ENCODE measurements at places on chromosomes 2 and 18. TPM values are rescaled to one million over a fixed set of nuclear protein-coding genes. Genes with fewer than 3 reads are reported as not detected.

GRCh38 chr2:215542690-215543089 lies 106.8 kb upstream of the FN1 start:
- no peak overlapping the region for H3K4me3 ChIP-seq
- no peak overlapping the region for H3K27ac ChIP-seq
- no peaks in the 10 kb centered on the region for H3K4me1 ChIP-seq
- DNase-seq, result no peak
- no peaks in the 10 kb centered on the region for H3K27me3 ChIP-seq
- H3K36me3 ChIP-seq, result no peaks in the 10 kb centered on the region

DNA sequence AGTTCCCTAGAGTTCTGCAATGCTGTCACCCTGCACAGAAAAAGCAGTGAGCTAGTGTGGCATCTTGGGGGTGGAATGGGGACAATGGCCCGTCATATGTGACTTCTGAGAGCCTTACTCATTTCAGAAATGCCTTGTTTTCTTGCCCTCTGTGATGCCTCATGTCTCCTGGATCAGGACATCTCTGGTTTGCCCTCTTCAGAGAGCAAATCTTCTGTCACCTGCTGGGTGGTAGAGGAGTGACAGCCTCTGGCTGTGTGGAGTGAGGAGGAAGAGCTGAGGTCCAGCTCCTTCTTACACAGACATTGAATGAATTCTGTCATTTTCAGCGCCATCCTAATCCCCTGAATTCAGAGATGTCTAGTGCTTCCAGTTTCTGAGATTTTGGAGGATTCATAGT lies 55.6 kb upstream of the PHLPP1 start:
- no peaks in the 10 kb centered on the region for H3K36me3 ChIP-seq
- H3K4me1 ChIP-seq, result no peaks in the 10 kb centered on the region
- H3K4me3 ChIP-seq, result no peak overlapping the region
- no peak overlapping the region for H3K27ac ChIP-seq

GREB1L gene
- 1.8 TPM for polyA plus RNA-seq

IHH gene
- polyA plus RNA-seq, result 68.4 TPM

DNA sequence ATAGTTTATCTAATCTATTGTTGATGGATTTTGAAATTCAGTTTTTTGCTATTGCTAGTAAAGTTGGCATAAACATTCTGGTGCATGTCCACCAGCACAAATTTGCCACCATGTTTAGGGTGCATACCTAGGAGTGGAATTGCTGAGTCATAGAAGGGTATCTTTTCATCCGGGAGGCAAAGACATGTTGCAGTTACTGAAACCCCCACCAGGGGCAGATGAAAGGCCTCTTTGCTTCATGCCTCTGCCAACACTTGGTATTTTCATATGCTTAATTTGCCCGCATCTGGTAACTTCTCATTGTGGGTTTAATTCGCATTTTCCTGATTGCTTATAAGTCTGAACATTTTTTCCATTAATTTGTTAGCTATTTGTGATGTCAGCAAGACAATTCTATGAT lies 8.2 kb downstream of the DCC start:
- no peak overlapping the region for H3K27ac ChIP-seq
- no peaks in the 10 kb centered on the region for H3K4me1 ChIP-seq
- H3K4me3 ChIP-seq, result no peak overlapping the region
- peaks cover 14% of the 10 kb centered on the region for H3K27me3 ChIP-seq
- DNase-seq, result no peak
- no peaks in the 10 kb centered on the region for H3K36me3 ChIP-seq

DNA sequence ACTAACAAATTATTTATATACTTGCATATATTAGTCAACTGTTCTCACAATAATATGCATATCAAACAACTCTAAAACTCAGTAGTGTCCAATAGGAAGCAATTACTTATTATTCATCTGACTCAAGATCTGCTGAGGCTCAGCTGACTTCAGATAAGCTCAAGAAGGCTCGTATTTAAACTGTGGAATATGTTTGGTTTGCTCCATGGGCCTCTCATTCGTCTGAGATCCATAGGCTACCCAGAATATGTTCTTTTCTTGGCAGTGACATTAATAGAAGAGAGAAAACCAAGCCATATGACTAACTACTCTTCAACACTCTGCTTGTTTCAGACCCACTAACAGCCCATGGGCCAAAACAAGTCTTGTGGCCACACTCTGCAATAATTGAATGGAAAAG lies 107.7 kb upstream of the MAP2 start:
- H3K27me3 ChIP-seq, result no peaks in the 10 kb centered on the region
- H3K4me1 ChIP-seq, result no peaks in the 10 kb centered on the region
- H3K27ac ChIP-seq, result no peak overlapping the region
- no peak for DNase-seq

SOWAHC gene
- polyA plus RNA-seq, result 20.8 TPM

CCDC178 gene
- polyA plus RNA-seq, result 0.36 TPM

KANSL1L gene
- polyA plus RNA-seq, result 23.1 TPM

SLC14A1 gene
- 1.3 TPM for polyA plus RNA-seq

DNA sequence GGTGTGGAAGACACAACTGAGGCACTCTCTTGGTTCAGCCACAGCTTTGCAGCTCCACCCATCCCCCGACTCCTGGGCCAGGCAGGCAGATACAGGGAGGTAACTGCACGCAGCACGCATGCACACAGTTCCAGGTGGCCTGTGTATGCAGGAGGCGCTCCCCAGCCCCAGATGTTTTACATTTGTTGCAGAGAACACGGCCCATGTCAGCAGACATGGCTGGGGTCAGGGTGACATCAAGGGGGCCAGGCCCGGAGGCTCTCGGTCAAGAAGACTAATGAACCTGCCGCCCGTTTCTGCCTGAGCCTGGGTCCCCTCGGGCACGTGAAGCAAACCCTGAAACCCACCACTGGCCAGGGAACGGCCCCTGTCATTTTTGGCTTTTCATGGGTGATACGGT lies 57.3 kb downstream of the TWIST2 start:
- no peaks in the 10 kb centered on the region for H3K4me1 ChIP-seq
- H3K27ac ChIP-seq, result no peak overlapping the region
- H3K36me3 ChIP-seq, result no peaks in the 10 kb centered on the region
- H3K27me3 ChIP-seq, result no peaks in the 10 kb centered on the region
- no peak overlapping the region for H3K4me3 ChIP-seq
- DNase-seq, result no peak

POTEC gene
- polyA plus RNA-seq, result 0.06 TPM

SKOR2 gene
- not detected for polyA plus RNA-seq

DNA sequence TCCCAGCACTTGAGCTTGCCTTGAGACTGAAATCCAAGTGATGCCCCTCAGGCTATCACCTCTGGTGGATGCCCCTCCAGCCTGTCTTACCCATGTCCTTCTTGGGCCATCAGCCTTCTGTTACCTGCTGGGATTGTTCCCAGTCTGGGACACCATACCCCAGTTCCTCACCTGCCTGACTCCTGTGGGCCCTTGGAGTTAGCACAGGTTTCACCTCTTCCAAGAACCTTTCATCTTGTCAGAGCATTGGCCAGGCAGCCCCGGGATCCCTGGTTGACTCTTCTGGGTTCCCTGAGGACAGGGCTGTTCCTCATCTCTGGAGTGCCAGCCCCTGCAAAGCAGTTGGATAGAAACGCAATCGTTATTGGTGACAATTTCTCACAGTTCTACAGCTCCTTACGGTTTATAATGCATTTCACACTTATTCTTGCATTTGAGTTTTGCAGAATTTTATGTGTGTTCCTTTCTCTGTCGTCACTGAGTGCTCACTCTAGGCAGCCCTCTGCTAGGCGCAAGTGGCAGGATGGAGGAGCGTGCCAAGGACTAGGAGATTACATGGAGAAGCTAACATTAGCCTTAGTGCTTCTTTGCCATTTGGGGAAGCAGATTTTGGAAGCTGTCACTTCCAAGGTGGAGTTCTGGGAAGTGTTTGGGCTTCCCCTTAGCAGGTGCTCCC lies 139.7 kb downstream of the DDX1 start:
- no peak overlapping the region for H3K4me3 ChIP-seq
- H3K36me3 ChIP-seq, result no peaks in the 10 kb centered on the region
- no peak for DNase-seq
- H3K4me1 ChIP-seq, result peaks cover 23% of the 10 kb centered on the region

DNA sequence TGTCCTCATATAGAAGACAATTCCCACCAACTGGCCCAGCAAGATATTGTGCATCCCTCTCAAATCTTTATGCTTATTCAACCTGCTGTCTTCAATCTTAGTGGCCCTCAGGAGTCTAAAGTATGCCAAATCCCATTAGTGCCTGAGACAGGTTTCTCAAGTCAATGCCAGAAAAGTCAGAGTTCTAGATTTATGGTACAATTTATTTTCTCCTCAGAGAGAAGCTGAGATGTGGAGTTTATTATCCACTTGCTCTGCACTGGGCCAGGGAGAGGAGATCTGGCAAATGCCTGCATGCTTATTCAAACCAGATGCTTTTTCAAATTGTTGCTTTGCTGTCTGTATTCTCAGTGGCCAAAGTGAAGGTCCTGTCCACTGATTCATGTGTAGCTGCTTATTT lies 825.2 kb downstream of the METTL4 start:
- H3K4me3 ChIP-seq, result no peak overlapping the region
- DNase-seq, result no peak
- H3K27ac ChIP-seq, result no peak overlapping the region
- H3K27me3 ChIP-seq, result no peaks in the 10 kb centered on the region
- no peaks in the 10 kb centered on the region for H3K4me1 ChIP-seq
- H3K36me3 ChIP-seq, result no peaks in the 10 kb centered on the region

DNA sequence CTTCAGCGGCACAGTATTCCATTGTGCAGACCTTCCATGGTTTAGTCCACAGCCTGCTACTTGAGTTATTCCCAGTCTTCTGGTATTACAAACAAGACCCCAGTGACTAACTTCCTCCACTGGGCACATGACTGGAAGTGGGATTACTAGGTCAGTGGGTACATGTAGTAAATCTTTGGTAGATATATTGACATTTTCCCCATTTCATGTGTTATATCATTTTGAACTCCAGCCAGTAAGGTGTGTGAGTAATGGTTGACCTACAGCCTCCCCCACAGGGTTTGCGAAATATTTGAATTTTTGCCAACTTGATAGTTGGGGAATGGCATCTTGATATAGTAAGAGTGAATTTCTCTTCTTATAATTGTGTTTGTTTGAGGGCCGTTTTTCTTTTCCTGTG lies 58.8 kb downstream of the RNF144A start:
- no peak overlapping the region for H3K4me3 ChIP-seq
- no peaks in the 10 kb centered on the region for H3K36me3 ChIP-seq
- DNase-seq, result no peak

DNA sequence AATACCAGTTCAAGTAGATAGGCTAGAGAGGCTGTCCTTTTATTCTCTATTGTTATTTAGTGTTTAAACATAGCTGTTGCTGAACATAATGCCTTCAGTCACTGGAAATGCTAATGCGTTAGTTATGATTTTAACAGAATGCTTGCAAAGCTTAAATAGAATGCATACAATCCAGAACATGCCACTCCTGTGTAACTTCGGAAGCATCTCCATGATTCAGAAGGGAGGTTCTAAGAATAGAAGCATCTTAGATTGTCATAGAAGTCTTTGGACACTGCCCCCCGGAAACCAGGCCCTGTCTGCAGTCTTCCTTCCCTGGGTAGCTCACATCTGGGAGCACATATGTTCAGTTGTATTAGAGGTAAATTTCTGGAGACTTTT lies 73.2 kb downstream of the ZNF532 start:
- peaks cover 22% of the 10 kb centered on the region for H3K36me3 ChIP-seq
- DNase-seq, result no peak
- H3K4me1 ChIP-seq, result no peaks in the 10 kb centered on the region
- H3K27me3 ChIP-seq, result no peaks in the 10 kb centered on the region
- no peak overlapping the region for H3K27ac ChIP-seq
- no peak overlapping the region for H3K4me3 ChIP-seq

SLC5A7 gene
- polyA plus RNA-seq, result 7.1 TPM

DNA sequence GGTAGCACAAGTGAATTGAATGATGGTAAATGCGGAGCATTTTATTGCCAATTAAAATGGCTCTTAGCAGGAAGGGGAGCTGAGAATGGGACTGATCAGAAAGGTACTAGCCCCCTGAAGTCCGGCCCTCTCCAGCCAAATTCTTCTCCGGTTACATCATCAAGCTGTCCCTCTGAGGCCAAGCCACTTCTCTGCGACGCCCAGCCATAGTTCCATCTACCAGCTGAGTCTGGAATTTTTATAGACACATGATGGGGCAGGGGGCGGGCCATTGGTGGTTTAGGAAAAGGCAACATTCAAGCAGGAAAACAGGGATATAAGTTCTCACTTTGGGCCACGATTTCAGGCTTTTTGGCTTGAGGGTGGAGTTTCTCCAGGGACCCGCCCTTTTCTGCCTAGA lies 22.7 kb downstream of the RPRM start:
- H3K27me3 ChIP-seq, result no peaks in the 10 kb centered on the region
- no peak for DNase-seq
- H3K27ac ChIP-seq, result no peak overlapping the region
- no peaks in the 10 kb centered on the region for H3K4me1 ChIP-seq
- H3K4me3 ChIP-seq, result no peak overlapping the region

DNA sequence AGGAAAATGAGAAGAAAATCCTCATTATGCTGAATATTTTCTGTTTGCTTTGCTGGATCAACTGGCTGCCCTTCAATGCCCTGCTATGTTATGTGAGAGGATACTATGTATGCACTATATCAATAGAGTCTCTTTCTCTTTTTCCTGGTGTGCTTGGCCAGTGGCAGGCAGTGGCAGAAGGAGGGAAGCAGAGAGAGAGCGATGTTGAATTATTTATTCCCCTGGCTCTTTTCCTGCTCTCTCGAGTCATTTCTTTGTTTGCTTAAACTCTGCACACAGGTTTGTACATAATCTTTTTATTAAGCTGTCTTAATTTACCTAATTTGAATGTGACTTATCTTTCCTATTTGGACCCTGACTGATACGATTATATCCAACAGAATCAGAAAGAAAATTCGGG lies 1727.3 kb downstream of the SUCLG1 start:
- H3K27me3 ChIP-seq, result no peaks in the 10 kb centered on the region
- DNase-seq, result no peak
- no peaks in the 10 kb centered on the region for H3K4me1 ChIP-seq
- no peak overlapping the region for H3K4me3 ChIP-seq
- no peaks in the 10 kb centered on the region for H3K36me3 ChIP-seq
- no peak overlapping the region for H3K27ac ChIP-seq

- H3K4me3 ChIP-seq, result no peak overlapping the region
- no peaks in the 10 kb centered on the region for H3K36me3 ChIP-seq
- H3K27me3 ChIP-seq, result no peaks in the 10 kb centered on the region
- no peaks in the 10 kb centered on the region for H3K4me1 ChIP-seq
- H3K27ac ChIP-seq, result no peak overlapping the region
- no peak for DNase-seq
Observed at GRCh38 chr2:18346344-18346743, 214.1 kb downstream of the RDH14 start.

Data from large intestine (tissue), 12 donors.